Right atrium auricular region (tissue), 2 donors: ENCODE measurements at places on chromosomes 11 and 22. TPM values are rescaled to one million over a fixed set of nuclear protein-coding genes. Genes with fewer than 3 reads are reported as not detected.

The CRYBB2 gene
- total RNA-seq = not detected

The RNF141 gene
- 22.9 TPM for total RNA-seq

The GLYATL2 gene
- 0.24 TPM for total RNA-seq

The KCTD14 gene
- total RNA-seq = 0.59 TPM

The OR51M1 gene
- total RNA-seq = not detected

The OR5AR1 gene
- total RNA-seq = not detected

The MMP7 gene
- not detected for total RNA-seq

The RHOD gene
- 39.1 TPM for total RNA-seq

The CALCA gene
- not detected for total RNA-seq

The ADAMTS8 gene
- total RNA-seq = 2.5 TPM

The ST13 gene
- total RNA-seq = 101 TPM

The TEF gene
- 14.2 TPM for total RNA-seq

The MMP1 gene
- total RNA-seq = 0.16 TPM

The SCO2 gene
- 0.94 TPM for total RNA-seq

The RAB30 gene
- total RNA-seq = 19.0 TPM

The FDXACB1 gene
- 0.90 TPM for total RNA-seq

The GGT5 gene
- total RNA-seq = 58.7 TPM

The CHRM1 gene
- not detected for total RNA-seq

The C11orf54 gene
- 29.5 TPM for total RNA-seq

The OR2AT4 gene
- not detected for total RNA-seq

The P4HA3 gene
- 0.75 TPM for total RNA-seq

The OR4D5 gene
- total RNA-seq = not detected

The NLRP10 gene
- not detected for total RNA-seq

The MPZL3 gene
- total RNA-seq = 2.0 TPM

The RAB38 gene
- 1.4 TPM for total RNA-seq

The GAB4 gene
- not detected for total RNA-seq

The ACTN3 gene
- not detected for total RNA-seq

The OR5B12 gene
- not detected for total RNA-seq

The APOL4 gene
- total RNA-seq = 2.1 TPM

The SHANK3 gene
- total RNA-seq = 8.2 TPM

The GLB1L2 gene
- total RNA-seq = 0.22 TPM
